ENCODE measurements at places on chromosomes 7 and 10. TPM values are rescaled to one million over a fixed set of nuclear protein-coding genes. Genes with fewer than 3 reads are reported as not detected.

Gene GTF2IRD1
- total RNA-seq, result 12.4 TPM

Gene SLC16A9
- total RNA-seq, result 0.67 TPM

Gene PRPS1L1
- not detected for total RNA-seq

Gene CTAGE6
- 0.65 TPM for total RNA-seq

Data from vein endothelial cell (primary cell).